C1 segment of cervical spinal cord (tissue), 14 donors: ENCODE measurements at places on chromosomes 7 and 10.

DNA sequence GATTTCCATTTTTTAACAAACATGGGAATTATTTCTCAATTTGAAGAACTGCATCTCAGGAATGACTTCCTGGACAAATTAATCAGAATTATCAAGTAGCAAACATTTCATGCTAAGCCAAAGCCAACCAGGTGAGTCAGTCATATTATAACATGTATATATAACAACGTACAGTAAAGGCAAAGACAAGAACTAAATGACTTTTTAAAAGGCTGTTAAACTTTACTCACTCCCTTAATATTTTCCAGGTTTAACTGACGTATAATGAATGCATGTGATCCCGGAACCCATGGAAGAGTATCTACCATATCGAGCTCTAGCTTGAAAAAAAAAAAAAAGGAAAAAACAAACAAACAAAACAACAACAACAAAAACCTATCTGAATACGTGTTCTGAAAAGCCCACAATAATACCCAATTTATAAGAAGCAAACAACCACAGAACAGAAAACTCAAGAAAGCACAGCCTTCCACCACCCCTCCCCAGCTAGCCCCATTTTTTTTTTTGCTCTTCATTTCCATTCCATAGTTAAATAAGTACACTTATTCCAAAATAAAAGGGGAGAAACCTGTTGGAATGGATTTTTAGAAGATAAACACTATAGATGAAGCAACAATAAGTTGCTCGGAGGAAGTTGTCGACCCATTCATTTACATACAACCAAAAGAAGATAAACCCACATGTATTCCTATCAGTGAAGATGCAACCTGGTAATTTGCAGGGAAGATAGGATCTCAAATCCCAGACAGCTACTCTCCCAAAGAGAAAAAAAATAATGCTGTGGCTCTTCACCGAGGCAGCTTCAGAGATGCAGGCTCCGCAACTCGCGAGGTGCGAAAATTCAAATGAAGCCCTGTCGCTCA lies 537 bp downstream of the NAPEPLD start:
- no peak for DNase-seq

DNA sequence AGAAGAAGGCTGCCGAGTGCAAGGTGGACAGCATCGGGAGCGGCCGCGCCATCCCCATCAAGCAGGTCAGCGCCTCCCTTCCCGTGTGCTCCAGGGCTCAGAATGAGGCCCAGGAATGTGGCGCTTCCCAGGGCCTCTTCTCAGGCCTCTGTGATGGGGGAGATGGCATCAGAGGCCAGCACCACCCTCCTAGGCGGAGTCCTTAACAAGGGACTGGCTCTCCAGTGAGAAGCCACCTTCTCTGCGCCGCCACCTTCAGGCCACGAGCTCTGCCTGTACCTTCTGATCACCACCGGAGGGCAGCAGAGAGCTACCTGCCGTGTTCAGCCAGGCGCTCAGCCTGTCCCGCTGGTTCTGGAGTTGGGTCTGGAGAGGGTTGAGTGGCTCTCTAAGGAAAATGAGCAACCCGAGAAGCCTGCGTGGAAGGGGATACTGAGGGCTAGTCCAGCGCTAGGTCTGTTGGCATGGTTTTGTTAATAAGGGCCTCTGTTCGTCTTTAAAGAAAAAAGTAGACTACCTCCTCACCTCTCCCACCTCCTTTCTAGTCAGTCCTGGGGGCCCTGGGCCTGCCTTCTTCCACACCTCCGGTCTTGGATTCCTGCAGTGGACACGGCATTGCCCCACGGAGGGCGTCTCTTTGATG lies 37.7 kb downstream of the AGAP3 start:
- peak; percentile 34 for DNase-seq

DNA sequence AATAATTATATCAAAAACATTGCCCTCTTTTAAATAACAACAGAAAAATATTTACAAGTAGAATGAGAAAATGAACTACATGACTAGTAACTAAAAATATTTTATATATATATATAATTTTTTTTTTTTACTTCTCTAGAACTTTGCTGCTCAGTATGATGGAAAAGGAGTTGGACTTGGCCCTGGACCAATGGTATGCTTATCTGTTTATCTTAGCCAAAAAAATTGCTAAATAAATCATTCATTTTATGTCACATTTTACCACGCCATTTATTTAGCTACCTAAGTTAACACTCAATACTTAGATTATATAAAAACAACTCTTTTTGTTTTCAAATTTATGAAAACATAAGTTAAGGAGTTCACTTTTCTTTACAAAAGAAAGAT lies 6.7 kb downstream of the COL1A2 start:
- DNase-seq, result no peak

DNA sequence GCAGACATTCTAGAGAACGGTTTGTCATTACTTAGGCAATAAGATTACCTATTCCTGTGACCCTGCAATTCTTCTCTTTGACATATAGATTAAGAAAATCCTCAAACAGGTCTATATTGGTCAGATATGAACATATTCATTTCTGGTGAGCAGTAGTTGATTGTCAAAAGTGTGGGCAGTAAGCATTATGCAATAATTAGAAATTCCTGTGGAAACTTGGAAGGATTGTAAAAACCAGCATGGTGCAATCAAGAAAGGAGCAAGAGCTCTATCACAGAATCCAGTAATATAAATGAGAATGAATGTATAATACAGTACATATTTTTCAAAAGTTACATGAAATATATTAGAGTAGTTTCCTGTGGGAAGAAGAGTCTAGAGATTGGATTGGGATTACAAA lies 406.5 kb downstream of the SUGCT start:
- DNase-seq, result no peak

GRCh38 chr7:91280185-91280584 lies 16.0 kb downstream of the FZD1 start:
- DNase-seq, result no peak

DNA sequence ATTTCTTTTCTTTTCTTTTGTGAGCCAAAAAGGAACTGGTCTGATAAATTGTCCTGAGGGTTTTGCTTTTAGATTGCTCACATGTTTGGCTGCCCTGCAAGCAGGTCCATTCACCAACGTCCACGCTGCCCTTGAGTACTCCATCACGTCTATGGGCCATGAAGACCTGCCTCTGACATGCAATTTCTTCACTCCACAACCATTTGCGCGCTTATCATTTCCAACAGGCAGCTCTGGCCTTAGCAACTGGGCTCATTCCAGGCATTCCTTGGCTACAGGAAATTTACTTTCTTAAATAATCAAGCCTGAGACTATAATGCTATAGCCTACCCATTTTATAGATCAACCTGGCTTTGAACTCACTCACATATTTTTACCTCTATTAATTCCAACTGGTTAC lies 408.3 kb upstream of the C7orf33 start:
- no peak for DNase-seq

GRCh38 chr10:44628921-44629320 lies 244.0 kb upstream of the CXCL12 start:
- DNase-seq, result no peak

GRCh38 chr7:2034291-2035201 lies 198.2 kb downstream of the MAD1L1 start:
- no peak for DNase-seq

- DNase-seq, result no peak
Measured at GRCh38 chr10:74828946-74829345, 2.5 kb downstream of the KAT6B start.

DNA sequence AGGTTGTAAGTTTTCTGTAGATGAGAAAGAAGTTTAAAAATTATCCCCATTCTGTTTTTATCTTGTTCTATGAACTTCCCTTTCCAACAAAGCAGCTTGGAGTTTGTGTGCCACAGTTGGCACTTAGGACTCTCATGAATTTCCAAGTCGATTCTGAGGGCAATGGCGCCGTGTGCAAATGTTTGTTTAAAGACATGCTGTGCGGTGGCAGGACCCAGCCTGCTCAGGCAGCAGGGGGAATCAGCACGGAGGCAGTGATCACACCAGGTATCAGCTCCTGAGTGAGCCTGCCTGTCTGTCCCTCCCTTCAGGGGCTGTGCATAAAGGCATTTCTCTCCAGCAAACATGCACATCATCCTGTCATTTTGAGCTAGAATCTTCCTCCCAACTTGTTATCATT lies 109.8 kb upstream of the WDR11 start:
- DNase-seq, result no peak

GRCh38 chr10:88232029-88232895 lies 350.9 kb downstream of the RNLS start:
- no peak for DNase-seq

- DNase-seq, result no peak
Measured at GRCh38 chr7:112283382-112283910, 77.0 kb downstream of the ZNF277 start.

DNA sequence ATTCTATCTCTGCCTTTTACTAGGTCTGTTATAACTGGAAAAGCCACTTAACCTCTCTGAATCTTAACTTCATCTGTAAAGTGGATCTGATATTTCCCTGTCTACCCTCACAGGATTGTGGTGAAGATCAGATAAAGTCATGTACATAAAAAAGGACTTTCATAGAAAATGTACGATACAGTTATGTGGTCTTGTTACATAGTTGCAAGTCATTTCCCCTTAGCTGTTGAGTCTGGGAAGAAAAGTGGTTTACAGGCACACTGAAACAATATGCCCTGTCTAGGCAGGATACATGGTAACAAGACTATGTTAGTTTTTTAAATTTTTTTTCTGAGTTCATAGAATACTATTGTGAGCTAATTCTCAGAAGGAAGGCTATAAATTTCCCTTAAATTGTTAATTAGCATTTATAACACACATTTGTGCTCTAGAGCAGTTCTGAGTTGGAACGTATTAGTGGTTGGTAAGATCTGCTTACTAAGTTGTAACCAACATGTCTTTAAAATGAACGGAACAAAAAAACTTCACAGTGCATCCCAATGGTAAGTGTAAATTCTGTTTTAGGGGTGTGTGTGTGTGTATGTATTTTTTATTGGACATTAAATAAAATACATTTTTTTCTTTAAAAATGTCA lies 7.1 kb upstream of the GSTO1 start:
- no peak for DNase-seq

DNA sequence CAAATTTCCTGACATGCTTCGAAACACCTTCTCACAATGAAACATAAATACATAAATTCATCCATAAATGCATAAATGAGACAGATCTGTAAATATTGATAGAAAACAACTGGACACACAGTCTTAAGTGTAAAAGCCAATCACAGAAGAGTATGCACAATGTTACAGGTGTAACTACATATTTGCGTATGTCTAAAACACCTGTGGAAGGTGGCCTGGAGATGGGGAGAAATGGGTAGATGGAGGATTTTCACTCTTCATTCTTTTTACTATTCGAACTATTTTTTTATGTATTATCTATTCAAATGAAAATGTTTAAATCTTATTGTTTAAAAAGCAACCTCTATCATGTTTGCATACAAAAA lies 860 bp downstream of the IQUB start:
- no peak for DNase-seq

DNA sequence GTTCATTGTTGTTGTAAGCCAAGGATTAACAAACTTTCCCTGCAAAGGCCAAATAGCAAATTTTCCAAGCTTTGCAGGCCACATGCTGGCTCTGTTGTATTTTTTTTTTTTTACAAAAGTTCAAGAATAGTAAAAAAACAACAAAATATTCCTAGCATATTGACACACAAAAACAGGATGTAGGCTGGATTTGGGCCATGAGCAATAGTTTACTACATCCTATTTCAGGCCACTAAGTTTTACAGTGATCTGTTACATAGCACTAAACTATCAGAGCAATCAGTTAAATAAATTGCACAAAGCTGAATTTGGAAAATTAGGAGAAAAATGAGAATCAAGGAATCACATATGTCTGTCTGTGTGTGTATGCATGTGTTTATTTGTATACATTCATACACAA lies 491.8 kb upstream of the GHITM start:
- DNase-seq, result no peak

DNA sequence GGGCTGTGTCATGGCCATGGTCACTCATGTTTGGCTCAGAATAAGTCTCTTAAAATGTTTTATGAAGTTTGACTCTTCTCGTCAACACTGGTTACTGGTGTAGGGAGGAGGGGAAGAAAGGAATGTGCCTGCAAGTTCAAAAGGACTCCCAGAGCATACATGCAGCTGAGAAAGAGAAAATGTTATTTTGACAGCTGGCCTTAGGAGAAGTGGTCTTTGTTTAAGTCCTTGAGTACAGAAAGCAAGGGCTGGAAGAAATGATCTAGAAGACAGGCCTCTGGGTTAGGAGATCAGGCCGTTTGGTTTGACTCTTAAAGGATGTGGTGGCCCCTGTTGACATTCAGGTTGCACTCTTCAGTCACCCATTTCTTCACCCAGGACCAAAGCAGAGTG lies 245.5 kb downstream of the REEP3 start:
- DNase-seq, result no peak

- DNase-seq, result no peak
Measured at GRCh38 chr10:28939281-28940157, 262.2 kb downstream of the BAMBI start.

GRCh38 chr10:60823324-60823723 lies 45.0 kb downstream of the CDK1 start:
- DNase-seq, result no peak

GRCh38 chr10:53903756-53904155 lies 897.3 kb downstream of the PCDH15 start:
- DNase-seq, result no peak

DNA sequence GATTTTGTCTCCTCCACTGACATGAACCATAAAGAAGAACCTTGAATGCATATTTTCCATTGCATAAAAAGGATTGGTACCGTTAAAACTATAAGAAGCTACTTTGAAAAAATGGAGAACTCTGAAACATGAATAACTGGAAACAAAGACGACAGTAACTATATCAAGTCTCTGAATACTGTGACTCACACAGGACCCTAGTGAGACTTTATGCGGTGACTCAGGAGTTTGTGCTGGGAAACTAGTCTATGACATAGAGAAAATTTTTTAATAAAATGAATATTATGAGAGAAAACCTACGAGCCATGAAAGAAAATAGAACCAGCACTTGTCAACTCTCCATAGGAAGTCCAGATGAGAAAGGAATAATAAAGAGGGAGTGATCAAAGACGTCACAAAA lies 339.9 kb upstream of the ADARB2 start:
- DNase-seq, result no peak

GRCh38 chr10:33150889-33151288 lies 183.6 kb downstream of the NRP1 start:
- no peak for DNase-seq

GRCh38 chr10:112526906-112527305 lies 79.9 kb downstream of the VTI1A start:
- no peak for DNase-seq

DNA sequence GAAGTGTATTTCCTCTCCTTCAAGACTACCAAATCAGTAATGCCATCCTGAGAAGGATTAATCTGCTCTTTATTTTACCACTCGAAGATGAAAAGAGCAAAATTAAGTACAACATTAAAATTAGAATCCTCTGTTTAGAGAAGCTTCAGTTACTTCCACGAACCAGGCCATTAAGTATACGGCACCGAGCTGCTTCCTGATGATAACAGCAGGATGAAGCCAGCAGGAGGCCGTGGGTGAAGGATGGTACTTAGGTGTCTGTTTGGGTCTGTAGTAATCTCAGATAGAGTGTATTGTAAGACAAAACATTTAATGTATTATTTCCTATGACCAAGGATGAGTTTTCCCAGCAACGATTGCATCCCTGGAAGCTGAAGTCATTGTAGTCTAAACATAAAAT lies 362.8 kb downstream of the SFMBT2 start:
- DNase-seq, result no peak

- no peak for DNase-seq
Measured at GRCh38 chr7:126574276-126575250, 678.2 kb downstream of the GRM8 start.
